Thoracic aorta (tissue), 2 donors: ENCODE measurements at places on chromosomes 4 and X.

DNA sequence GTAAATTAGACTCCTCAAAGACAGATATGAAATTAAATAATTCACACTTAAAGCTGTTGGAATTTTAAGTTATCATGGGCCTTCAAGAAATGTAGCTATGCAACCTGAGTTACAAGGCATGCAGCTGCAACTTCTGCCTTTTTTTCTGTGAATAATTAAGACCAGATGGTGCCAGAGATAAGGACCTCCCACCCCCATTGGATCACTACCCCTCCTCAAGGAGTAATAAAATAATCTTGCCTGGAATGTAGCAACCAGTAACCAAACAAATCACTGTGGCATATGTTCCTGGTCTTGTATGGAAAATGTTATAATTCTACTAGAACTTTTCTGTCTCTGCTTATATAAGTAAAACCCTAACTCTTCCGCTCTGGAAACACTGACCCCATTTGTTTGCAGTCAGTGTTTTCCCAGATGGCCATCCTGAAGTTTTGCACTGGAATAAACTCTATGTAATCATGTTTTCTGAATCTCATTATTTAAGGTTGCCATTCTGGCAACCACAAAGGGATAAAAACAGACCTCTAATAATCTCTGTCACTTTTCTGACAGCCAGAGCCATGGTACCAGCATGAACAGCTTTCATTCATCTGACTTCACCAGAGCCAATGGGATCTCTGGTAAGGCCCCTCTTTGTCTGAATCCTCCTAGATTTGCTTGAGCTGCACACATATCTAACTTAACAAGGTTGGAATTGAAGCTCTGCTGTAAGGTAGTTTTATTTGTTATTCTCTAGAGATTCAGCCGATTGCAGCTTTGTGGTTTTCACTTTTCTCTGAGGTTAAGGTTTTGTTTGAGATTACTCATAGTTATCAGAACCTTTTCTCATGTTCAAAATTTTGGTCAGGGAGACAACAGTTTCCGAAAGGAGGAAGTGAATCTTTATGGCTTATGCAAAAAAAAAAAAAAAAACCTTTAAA is 274.6 kb downstream of the NAF1 start:
- DNase-seq: no peak

DNA sequence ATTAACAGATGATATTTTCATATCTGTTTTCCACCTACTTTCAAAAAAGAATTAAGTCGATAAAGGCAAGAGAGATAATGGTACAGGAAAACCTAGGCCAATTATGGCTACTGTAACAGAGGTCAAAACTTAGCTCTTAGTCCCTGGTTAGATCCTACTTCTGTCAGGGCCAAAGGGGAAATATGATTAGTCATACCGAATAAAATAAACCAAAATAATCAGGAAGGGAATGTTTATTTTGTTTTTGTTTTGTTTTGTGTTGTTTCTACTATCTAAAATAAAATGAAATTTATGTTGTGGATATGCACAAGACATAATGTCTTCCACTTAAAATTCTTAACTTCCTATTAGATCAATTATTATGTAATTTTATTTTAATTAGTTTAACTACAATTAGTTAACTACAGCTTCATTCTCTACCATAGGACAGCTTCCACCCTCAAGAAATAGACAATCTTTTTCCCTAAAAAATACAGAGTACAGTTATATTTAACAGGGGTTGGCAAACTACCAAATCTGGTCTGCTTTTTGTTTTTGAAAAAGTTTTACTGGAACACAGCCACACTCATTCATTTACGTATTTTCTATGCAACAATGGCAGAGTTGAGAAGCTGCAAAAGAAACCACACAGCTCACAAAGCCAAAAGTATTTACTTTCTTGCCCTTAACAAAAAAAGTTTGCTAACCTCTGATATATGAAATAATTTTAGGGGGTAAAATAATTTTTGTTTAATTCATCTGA is 25.4 kb downstream of the TMEM47 start:
- no peak for DNase-seq

DNA sequence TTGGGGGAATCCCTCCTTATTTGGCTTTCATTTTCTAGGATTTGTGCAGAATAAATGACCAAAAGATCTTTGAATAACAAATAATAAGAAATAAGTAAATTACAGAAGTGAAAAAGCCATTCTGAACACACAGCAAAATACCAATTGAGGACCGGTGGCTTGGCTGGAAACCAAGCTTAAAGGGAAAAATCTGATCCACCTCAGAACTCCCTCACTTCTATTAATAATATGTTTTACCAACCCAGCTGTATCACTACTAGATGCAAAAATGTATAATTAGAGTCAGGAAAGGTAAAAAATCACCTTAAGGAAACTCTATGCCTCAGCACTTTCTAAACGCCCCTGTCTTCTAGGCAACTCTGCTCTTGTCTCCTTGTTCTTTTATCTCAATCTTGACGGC is 77.3 kb downstream of the TSPAN5 start:
- no peak for DNase-seq

- DNase-seq: no peak
These were observed 741.8 kb upstream of the INTU start for GRCh38 chr4:126890994-126891393.

- no peak for DNase-seq
These were observed 9.9 kb downstream of the TMSB4X start for GRCh38 chrX:12984603-12985319.

- no peak for DNase-seq
These were observed 276.8 kb downstream of the FBXW7 start for GRCh38 chr4:152258804-152259708.

DNA sequence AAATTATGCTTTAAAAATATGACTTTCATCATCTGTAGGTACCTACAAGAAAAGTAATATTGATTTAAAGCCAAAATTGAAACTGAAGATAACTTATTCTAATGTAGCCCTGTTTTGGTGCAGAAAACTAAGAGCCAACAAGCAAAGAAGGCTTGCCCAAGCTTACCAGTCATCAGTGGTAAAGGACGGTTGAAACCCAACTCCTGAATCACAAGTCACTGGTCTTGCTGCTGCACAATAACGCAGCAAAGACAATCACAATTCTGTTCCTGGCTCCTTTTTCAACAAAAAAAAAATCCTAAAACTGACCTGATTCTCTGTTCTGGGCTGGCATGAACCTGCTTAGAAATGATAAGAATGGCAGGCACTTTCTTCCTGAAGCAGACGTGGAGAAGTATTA is 34.5 kb downstream of the WDFY3 start:
- no peak for DNase-seq

DNA sequence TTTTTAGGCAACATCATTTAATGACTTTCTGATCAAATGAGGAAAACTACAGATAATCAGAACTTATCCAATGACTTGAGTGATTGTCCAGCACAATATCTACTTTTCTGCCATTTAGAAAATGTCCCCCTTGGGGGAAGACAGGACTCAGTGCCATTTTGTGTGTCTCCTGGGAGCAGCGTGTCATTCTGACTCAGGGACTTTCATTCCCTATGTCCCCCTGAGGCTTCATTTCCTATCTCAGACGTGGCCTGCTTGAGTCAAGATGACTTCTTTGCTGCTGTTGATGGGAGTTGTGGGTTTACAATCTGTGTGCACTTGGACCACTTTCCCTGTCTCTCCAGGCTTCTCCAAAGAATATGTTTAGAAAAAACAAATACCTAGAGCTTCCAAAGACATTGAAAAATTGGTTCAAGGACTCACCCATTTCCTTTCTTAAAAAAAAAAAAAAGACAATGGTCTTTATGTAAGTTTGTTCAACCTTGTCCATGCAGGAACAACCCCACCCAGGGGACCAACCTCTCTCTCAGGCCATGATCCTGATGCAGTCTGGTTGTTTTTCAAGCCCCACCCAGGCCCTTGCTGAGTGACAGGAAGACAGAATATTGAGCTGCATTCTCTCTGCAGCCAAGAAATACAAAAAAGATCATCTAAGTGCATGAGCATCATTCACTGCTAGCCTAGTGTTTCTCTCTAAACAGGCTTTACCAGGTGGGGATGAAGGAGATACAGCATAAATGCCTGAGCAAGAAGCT is 34.3 kb upstream of the TMEM154 start:
- DNase-seq: no peak

DNA sequence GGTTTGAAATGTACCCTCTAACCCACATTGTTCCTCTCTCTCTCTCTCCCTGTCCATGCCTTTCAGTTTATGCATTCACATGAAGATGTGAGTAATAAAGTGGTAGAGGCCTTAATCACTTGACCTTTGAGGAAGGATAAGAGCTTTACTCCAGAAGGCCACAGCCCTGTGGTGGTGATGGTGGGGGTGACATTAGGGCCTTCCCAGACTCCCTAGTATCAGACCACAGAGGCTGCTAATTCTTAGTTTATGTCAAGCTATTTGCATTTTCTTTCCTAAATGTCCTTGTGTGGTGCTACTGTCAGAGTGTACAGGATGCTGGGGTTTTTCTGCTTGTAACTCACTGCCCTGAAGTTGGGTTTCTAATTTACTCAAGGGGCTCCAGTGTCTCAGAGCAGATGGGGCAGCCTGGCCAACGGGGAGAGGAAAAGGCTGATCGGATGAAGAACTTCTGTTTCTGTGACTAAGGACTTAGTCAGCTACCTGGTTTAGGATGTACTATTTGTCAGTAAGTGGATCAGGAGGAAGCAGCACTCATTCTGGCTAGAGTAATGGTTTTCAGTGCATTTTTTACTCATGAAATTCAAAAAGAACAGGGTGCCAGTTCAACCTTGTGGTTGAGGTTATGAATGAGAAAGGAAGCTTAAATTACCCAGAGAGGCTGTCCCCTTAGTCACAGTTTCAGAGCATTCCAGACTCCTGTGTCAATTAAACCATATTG is 509.6 kb upstream of the DIPK2B start:
- DNase-seq: no peak

DNA sequence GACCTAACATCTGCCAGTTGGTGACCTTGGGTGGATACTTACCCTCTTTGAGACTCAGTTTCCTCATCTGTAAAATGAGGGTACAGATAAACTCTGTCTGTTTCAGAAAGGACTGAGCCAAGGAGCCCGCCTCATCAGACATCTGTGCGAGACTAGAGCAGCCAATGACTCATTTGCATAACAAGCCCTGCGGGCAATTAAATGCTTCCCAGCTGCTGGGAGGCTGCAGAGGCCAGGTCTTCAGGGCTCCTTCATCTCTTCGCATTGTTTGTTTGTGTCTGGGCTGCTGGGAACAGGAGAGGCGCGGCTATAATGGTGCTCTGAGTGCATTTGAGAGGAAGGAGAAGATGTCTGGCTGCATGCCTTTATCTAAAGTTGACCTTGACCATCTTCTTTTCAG is 85.0 kb downstream of the ADRA2C start:
- DNase-seq: no peak

- no peak for DNase-seq
These were observed 100.2 kb downstream of the OTC start for GRCh38 chrX:38452603-38453002.

DNA sequence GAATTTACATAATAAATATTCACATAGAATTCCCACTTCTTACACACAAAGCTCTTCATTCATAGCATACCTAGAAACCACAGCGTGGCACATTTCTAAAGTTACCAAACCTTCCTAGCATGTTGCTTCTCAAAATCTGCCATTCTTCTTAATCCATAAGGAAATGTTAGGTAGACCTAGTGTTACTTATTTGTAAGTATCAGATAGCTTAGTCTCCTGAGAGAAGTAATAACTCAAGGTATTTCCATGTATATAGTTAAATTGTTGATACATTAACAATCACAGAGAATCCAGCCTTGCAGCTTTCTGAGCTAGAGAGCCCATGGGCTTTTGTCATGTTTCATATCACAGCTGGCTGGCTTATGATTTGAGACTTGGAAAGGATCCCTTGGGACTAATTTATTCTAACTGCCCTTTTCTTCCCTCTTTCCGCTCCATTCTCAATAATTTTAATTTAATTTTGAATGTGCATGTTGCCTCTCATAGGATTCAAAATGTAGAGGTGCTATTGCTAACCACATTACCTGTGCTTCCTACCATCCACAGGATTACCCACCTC is 17.6 kb downstream of the SH3RF1 start:
- DNase-seq: no peak

DNA sequence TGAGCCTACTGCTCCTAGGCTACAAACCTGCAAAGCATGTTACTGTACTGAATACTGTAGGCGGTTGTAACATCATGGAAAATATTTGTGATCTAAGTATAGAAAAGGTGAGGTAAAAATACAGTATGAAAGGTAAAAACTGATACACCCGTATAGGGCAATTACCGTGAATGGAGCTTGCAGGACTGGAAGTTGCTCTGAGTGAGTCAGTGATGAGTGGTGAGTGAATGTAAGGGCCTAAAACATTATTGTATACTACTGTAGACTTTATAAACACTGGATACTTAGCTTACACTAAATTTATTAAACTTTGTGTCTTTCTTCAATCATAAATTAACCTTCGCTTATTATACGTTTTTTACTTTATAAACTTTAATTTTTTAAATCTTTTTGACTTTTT is 3.7 kb downstream of the KIF4A start:
- DNase-seq: no peak

- no peak for DNase-seq
These were observed 667.4 kb upstream of the NDST4 start for GRCh38 chr4:115780835-115781234.

DNA sequence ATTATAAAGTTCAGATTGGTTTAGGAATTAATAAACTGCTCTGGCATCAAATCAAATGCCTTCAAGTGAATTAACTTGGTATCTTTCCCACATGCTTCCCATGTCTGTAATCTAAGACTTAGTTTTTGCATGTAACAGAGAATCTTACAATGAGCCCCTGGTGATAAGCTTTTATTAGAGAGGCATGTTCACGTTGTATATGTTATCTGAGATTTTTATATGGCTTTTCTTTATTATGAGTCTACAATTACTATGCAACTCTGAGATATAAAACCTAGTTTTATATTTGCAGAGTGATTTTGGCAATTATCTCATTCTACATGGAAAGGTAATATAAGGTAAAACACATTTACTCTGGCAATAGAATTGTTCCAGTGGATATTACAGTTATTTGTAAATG is 1578.4 kb upstream of the IGFBP7 start:
- no peak for DNase-seq

GRCh38 chrX:12463052-12463451 is 324.8 kb downstream of the FRMPD4 start:
- no peak for DNase-seq

DNA sequence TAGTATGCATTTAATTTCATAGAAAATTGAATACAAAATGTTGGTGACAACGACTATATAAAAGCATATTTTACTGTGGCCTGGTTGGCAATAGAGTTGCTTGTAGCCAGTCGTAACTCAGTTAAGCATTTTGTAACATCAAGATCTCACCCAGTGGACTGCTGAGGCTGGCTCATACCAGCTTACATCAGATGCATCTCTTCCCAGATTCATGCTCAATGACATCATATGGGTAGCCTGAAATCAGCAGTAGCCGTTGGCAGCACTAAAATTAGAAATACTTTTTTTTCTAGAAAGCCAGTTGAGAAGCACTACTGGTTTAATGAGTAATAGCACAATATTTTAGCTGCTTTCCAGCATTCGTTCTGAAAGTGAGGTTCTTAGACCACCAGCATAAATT is 341.2 kb downstream of the TECRL start:
- DNase-seq: no peak

DNA sequence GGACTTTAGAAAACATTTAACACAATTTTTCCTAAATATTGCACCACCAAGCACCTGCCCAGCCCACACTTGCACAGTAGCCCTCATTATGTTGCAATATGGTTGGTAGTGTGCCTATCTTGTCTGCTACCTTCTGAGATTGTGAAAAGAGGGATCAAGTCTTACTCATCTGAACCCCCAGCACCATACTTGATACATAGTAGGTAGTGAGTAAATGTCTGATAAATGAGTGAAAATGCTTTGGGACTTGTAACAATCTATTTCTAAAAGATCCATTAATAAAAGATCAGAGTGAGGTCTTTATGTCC is 118.4 kb upstream of the MED14 start:
- DNase-seq: no peak

GRCh38 chr4:138455097-138455496 is 212.9 kb upstream of the SLC7A11 start:
- no peak for DNase-seq
